ENCODE measurements at places on chromosomes 6 and 20.

GRCh38 chr6:156163311-156163710 is 613.9 kb upstream of the ARID1B start:
- DNase-seq: no peak

- no peak for DNase-seq
These were observed 46.5 kb upstream of the SHLD1 start for GRCh38 chr20:5703681-5704101.

GRCh38 chr6:13024616-13025015 is 303.7 kb downstream of the TBC1D7 start:
- no peak for DNase-seq

- no peak for DNase-seq
These were observed 164.3 kb upstream of the RREB1 start for GRCh38 chr6:6943421-6943820.

GRCh38 chr6:126376682-126377081 is 36.8 kb downstream of the CENPW start:
- no peak for DNase-seq

- DNase-seq: no peak
These were observed 2.6 kb upstream of the VNN2 start for GRCh38 chr6:132760256-132760655.

DNA sequence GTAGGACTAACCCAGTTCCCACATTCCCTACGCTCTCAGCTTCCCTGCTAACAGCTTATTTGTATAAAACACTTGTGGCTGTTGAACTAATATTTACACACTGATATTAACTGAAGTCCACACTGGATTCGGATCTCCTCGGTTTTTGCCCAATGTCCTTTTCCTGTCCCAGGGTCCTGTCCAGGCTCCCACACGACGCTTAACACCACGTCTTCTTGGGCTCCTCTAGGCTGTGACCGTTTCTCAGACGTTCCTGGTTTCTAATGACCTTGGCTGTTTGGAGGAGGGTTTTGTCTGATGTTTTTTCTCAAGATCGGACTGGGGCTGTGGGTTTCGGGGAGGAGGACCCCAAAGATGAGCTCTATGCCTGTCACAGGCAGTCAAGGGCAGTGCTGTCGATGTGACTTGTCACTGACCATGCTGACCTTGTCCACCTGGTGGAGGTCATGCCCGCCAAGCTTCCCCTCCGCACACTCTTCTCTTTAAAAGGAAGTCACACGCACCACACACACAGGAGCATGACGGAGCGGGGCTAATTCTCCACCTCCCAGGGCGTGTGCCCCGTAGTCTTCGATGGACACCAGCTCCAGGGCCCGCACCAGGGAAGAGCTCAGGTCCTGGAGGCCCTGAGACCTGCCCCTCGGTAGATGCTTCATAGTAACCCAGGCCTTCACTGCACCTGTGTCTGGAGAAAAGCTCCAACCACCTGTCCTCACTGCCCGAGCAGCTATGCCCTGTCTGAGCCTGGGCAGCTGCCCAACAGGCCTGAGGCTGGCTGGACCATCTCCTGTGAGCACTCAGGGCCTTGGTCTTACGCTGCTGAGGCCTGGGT is 72.0 kb downstream of the TTLL2 start:
- no peak for DNase-seq

GRCh38 chr20:38170826-38171674 is 6.0 kb upstream of the TGM2 start:
- DNase-seq: no peak

- no peak for DNase-seq
These were observed 27.6 kb downstream of the CD40 start for GRCh38 chr20:46145713-46146112.

DNA sequence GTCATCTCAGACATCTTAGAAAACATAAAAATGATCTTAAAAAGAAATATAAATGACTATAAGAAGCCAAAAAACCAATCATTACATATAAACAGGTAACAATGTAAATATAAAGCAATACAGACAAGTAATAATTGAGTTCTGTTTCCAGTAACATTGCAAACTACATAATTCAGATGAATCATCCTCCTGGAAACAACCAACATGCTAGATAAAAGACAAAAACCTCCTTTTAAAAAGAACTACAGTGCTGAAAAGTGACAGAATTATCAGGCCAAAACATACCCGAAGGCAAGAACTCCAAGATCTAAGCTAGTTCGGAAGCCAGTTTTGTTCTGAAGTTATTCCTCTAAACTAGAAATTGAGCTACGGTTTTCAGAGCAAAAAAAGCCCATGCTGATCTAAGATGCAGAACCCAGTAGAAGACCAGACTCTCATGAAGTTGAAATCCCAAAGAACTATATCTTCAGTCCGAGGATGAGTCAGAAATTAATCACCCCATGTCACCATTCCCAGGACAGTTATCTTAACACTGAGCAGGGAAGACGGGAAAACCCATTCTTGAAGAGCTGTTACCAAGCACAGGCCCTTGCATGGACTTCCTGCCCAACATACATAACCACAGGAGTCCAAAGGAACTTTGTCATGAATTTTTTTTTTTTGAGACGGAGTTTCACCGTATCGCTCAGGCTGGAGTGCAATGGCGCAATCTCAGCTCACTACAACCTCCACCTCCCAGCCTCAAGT is 9.8 kb downstream of the PGM3 start:
- DNase-seq: no peak

- DNase-seq: no peak
These were observed 114.5 kb upstream of the SLC22A16 start for GRCh38 chr6:110590821-110591351.

GRCh38 chr6:151089978-151090377 is 149.8 kb upstream of the AKAP12 start:
- DNase-seq: no peak

GRCh38 chr6:128499079-128499731 is 21.2 kb downstream of the PTPRK start:
- DNase-seq: no peak

All from NCI-H460 (cell line).